Esophagus mucosa (tissue), 1 donor: ENCODE measurements at places on chromosomes 3 and 15. TPM values are rescaled to one million over a fixed set of nuclear protein-coding genes. Genes with fewer than 3 reads are reported as not detected.

GRCh38 chr3:16482770-16483531 lies 30.5 kb downstream of the RFTN1 start:
- ATAC-seq = peak; percentile 35

- no peak for ATAC-seq
These were observed 78.9 kb upstream of the THRB start for GRCh38 chr3:24573576-24573975.

DNA sequence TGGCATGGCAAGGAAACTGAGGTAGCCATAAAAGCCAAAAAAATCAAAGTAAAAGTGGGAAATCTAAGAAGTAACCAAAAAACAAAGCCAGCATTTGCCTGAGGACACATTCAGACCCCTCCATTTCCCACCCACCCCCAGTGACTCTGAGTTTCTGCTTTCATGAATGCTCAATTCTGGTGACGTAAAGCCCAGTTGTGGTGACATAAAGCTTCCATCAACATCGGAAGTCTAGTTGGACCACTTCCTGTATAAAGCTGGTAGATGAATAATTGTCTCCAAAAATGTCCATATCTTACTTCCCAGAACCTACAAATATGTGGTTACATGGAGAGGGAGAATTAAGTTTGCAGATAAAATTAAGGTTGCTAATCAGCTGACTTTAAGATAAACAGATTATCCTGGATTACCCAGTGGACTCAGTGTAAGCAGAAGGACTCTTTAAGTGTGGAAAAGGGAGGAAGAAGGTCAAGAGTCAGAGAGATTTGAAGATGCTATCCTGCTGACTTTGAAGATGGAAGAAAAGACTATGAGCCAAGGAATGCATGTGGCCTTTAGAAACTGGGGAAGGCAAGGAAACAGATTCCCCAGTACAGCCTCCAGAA lies 62.0 kb upstream of the ST3GAL6 start:
- no peak for ATAC-seq

DNA sequence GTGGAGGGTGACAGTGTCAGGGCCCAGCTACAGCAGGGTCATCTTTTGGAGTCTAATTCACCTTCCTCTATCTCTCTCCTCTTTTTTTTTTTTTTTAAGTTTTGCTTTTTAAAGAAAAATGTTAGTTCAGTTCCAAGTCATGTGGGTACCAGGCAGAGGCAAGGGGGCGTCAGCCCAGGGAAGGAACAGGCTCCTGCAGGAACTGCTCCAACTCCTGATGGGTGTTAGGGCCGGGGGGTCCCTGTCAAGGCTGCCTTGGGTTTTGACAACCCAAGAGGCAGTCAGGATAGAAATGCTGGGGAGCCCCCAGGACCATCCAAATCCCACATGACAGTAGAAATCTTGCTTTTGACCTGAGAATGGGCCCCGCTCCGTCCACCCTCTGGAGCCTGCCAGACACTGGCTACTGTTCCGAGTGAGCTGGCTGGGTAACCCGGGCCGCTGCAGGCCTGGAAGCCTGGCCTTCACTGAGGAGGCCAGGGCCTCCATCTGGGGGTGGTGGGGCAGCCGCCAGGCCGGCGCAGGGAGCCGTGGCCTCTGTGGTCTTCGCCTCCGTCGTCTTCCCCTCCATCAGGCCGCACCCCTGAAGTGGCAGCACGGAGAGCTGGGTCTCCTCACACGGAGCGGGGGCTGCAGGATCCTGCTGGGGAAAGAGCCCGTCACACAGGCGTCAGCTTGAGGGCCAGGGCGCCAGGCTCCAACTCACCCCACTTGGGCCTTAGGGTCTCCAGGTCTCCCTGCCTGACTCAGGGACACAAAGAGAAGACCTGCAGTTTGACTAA lies 24.2 kb downstream of the RNU5B-1 start:
- no peak for ATAC-seq

GRCh38 chr3:120147072-120147871 lies 53.0 kb upstream of the GSK3B start:
- peak; percentile 94 for ATAC-seq

DNA sequence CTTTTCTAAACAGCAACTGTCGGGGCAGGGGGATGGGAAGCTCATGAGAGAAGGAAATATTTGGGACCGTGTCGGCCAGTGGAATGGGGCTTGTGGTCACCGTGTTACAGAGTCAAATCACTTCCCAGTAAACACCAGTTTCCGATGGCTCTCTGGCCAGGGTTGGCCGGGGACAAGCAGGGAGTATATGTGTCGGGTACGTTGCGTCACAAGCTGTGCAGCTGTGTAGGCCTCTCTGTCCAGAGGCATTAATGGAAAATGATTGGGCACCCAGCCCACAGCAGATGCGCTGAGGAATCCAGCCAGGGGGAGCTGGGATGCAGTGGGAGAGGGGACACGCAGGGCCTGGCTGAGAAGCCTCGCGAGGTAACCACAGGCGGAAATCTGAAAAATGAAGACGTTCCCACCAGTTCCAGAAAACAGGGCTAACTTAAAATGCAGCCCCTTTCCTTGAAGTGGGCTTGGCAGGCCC lies 15.8 kb upstream of the ALDH1A3 start:
- no peak for ATAC-seq

GRCh38 chr3:170278627-170279026 lies 56.4 kb downstream of the PRKCI start:
- ATAC-seq = no peak

GRCh38 chr3:160027541-160028195 lies 39.0 kb downstream of the IL12A start:
- peak; percentile 52 for ATAC-seq

DNA sequence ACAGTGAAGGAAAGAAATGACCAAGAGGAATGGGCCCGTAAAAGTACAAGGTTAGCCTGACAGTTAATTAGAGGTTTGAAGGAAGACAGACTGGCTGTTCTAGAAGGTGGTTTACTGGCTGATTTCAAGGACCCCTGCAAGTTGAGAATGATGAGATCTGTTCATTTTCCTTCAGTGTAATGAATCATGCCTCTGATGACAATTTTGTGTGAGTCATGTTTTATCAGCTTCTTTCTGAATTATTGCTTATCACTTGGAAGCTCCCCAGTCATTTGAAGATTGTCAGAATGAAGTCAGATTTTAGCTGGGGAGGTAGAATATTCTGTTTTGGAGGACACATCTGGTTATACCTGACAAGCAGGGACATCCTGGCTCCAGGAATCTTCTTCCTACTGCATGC lies 50.6 kb downstream of the DRD3 start:
- ATAC-seq = no peak

GRCh38 chr3:69385123-69385722 lies 665 bp downstream of the FRMD4B start:
- no peak for ATAC-seq

DNA sequence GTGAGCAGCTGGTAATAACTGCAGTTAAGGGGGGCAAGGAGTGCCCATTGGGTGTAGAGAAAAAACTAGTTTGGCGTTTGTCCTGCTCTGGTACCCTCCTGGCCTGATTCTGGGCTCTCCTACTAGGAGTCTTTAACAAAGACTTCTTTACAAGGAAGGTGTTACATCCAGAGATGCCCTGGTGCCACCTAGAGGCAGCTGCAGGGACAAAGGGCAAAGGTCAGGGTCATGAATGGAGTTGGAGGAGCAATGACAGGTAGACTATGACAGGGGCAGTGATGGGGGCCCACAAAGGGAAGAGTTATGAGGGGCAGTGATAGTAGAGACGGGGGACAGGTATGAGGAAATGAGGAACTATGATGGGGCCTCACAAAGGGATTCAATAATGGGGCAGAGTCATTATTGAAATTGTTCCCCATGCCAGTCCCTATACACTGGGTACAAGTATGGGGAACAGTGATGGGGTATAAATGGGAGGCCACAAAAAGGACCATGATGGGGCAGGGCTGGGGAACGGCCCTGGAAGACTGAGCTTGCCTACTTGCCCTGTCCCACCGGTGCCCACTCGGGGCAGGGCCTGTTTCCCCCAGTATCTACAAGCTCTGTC lies 7.9 kb downstream of the CCDC71 start:
- ATAC-seq = peak; percentile 64

Gene GRAMD2A
- total RNA-seq = 4.0 TPM

DNA sequence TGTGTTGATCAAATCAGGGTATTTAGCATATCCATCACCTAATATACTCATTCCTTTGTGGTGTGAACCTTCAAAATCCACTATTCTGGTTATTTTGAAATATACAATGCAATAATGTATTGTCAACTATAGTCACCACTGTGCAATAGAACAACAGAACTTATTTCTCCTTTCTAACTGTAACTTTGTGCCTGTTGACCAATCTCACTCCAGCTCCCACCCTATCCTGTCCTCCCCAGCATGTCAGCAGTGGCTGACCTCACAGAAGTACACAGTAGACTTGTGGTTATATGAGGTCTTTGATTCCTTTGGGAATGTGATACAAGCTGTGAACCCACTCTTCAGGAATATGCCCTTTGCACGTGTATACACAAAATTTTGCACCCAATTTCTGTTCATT lies 64.2 kb downstream of the ECT2 start:
- ATAC-seq = no peak

DNA sequence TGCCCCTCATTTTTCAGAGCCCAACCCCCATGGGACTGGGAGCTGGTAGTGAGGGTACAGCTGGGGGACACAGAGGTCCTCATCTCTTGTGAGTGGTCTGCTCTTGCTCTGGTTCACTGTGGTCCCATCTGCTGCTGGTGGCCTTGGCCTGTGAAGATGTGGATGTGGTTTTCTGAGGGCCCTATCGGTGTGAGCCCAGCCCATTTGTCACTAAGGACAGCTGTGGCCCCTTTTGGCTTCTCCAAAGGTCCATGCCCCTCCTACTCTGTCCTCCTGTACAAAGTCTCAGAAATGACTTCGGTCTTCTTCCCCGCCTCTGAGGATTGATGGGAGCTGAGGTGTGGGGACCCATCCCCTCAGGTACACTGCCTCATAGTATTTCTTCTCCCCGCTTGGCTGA lies 21.0 kb downstream of the LIPC start:
- no peak for ATAC-seq

GRCh38 chr15:74428970-74429780 lies 4.6 kb downstream of the SEMA7A start:
- no peak for ATAC-seq

DNA sequence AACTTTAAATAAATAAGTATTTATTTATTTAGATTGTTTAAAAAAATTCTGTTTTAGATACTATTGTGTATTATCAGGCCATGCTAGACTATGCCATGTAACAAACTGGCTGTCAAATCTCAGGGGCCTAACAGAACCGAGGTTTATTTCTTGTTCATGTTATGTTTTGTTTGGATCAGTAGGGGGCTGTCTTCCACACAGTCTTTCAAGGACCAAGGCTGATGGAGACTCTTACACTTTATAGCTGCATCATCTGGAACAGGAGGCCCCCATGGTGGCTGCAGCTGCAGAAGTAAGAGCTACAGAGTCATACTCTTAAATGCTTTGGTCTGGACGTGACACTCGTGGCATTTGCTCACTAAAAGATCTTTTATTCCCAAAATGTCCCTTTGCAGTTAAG lies 33.0 kb upstream of the ARL14 start:
- ATAC-seq = no peak

Gene LSAMP
- 0.28 TPM for total RNA-seq

Gene ZDHHC23
- total RNA-seq = 3.0 TPM

- ATAC-seq = no peak
These were observed 928.8 kb upstream of the ALCAM start for GRCh38 chr3:104437891-104438290.

DNA sequence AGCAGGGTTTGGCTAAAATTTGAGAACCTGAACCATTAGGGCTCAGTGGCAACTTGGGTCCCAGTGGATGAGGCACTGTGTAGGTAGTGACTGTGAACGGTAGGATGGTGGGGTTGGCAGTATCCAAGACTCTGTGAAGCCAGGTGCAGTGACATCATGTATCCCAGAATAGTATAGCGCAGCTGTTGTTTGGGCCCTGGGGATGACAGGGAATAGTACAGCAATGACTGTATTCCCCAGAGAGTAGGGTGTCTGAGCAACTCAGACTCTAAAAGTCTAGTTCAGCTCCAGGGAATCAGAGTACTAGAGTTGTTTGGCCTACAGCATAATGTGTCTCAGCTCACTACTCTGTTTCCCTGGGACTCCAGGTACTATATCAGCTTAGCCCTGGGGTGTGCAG lies 20.7 kb upstream of the PPP2R3A start:
- no peak for ATAC-seq

- ATAC-seq = no peak
These were observed 1.5 kb downstream of the CRBN start for GRCh38 chr3:3177861-3178497.

Gene CRYBG3
- total RNA-seq = 18.3 TPM

GRCh38 chr15:54644796-54645195 lies 551.9 kb downstream of the RSL24D1 start:
- no peak for ATAC-seq

Gene LDHAL6B
- total RNA-seq = not detected

Gene RASGRP1
- 21.2 TPM for total RNA-seq

- peak; percentile 55 for ATAC-seq
These were observed 61.4 kb downstream of the FRMD4B start for GRCh38 chr3:69324362-69325025.

GRCh38 chr3:53523346-53523745 lies 28.9 kb downstream of the CACNA1D start:
- ATAC-seq = no peak

DNA sequence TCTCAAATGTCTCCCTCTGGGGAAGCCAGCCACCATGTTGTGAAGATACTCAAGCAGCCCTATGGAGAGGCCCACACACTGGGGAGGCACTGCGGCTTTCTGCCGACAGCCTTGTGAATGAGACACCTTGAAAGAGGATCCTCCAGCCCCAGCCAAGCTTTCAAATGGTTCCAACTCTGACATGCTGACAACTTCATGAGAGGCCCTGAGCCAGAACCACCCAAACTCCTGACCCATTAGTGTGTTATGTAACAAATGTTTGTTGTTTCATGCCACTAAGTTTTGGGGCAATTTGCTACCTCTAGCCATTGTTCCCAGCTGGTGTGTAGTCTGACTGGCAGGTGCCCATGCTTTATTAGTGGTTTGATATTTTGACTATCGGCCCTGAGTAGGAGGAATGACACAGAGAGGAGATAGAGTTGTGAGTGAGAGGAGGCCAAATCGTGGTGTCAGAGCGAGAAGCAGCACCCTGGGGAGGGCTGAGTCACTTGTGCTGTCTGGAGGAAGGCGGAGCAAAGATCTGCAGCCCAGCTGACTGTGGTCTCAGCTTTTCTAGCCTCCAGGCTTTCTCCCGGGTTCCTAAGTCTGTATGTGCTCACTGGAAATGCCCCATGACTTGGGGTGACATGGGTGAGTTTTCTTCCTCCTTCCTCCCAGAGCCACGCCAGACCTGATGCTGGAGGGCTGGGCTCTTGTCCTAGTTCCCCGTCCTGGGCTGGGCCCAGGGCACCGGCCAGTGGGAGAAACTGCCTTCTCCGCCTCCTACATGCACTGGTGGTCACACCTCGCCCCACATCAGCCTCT lies 56.7 kb upstream of the BLM start:
- peak; percentile 86 for ATAC-seq

GRCh38 chr15:42121021-42121420 lies 26.7 kb upstream of the PLA2G4D start:
- no peak for ATAC-seq

DNA sequence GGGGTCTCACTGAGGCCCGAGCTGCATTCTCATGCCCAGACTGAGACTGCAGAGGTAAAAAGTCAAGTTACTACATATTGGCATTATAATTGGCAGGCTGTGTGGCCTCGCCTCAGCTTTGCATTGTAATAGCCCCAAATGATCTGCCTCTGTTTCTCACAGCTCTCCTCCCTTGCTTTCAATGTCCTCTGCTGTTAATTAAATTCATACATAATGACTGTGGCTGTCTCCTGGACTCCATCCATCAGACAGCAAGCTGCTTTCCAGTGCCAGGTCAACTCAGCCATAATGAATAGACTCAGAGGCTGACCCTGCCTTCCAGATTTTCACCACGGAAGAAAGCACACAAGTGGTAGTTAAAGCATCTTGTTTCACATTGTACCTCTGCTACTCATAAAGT lies 7.6 kb upstream of the RTP4 start:
- no peak for ATAC-seq

GRCh38 chr3:4750306-4750968 lies 228.8 kb upstream of the BHLHE40 start:
- ATAC-seq = peak; percentile 59

Gene SLC49A4
- 10.3 TPM for total RNA-seq
